Caco-2 (cell line): ENCODE measurements at places on chromosomes 2 and 18. TPM values are rescaled to one million over a fixed set of nuclear protein-coding genes. Genes with fewer than 3 reads are reported as not detected.

GRCh38 chr2:106537047-106537446 lies 49.9 kb downstream of the CD8B2 start:
- no peak for DNase-seq

- DNase-seq: no peak
Measured at GRCh38 chr2:48233005-48233404, 296.9 kb upstream of the STON1 start.

DNA sequence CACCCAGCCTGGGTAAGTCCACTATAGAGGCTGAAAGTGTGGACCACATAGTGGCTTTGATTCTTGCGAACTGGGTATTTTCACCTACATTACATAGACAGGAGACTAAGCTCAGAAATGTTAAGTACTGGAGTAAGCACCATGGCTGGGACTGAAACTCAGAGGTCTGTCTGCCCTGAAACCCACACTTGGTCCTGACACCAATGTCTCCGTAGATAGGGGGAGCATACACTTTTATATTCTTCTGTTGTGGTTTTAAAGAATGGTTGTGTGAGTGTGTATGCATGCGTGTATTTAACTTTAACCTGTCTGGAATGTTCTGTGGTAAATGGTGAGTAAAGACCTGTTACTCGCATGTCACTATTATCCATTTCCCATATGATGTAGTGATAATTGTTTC lies 10.3 kb upstream of the NPPC start:
- DNase-seq: no peak

GRCh38 chr2:157444641-157445040 lies 752 bp upstream of the CYTIP start:
- DNase-seq: no peak

- no peak for DNase-seq
Measured at GRCh38 chr18:45169610-45170009, 445.7 kb upstream of the SLC14A2 start.

- no peak for DNase-seq
Measured at GRCh38 chr2:40304340-40304739, 147.6 kb downstream of the SLC8A1 start.

DNA sequence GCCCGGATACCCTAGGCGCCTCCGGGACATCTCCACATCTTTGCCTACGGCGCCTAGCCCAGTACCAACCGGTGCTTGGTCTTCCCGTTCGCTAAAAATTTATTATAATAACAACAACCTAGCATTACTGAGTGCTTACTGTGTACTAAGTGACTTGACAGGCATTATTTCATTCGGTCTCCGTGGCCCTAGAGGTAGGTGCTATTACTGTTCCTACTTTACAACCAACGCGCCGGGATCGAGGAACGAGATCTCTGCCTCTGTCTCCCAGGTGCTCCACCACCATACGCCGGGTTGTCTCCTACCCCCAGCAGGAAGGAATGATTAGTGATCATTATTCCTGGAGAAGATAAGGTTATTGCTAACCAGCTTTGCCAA lies 657 bp upstream of the BIN1 start:
- DNase-seq: peak; percentile 59

DNA sequence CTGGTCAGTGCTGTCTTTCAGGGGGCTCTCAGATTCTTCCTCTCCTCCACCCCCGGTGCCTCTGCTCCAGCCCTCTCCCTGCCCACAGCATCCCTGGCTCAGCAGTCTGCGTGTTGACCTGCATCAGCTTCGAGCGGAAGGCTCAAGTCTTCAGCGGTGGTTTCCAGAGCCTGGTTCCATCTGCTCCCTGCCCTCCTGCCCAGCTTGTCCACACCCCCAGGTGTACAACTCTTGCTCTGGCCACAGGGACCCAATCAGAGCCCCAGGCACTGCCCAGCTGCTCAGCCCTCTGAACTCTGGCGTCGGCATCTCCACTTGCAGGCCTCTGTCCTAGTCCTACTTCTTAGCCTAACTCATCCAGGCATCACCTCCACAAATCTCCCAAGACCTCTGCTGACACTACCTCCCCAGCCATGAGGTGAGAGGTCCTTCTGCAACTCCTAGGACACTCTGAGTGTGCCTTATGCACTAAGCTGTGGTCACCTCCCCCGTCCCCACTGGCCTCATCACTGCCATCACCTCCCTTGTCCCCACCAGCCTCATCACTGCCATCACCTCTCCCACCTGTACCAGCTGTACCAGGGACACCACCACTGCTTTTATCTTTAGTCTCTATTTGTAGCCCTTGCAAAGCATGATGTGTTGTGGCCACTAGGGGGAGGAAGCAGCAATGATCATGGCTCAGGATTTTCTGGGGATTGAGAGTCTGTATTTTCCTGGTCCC lies 60.9 kb downstream of the EDAR start:
- DNase-seq: peak; percentile 60

GRCh38 chr18:77074431-77074830 lies 58.2 kb downstream of the MBP start:
- DNase-seq: no peak

GRCh38 chr18:8695932-8696517 lies 9.3 kb upstream of the MTCL1 start:
- DNase-seq: no peak

DNA sequence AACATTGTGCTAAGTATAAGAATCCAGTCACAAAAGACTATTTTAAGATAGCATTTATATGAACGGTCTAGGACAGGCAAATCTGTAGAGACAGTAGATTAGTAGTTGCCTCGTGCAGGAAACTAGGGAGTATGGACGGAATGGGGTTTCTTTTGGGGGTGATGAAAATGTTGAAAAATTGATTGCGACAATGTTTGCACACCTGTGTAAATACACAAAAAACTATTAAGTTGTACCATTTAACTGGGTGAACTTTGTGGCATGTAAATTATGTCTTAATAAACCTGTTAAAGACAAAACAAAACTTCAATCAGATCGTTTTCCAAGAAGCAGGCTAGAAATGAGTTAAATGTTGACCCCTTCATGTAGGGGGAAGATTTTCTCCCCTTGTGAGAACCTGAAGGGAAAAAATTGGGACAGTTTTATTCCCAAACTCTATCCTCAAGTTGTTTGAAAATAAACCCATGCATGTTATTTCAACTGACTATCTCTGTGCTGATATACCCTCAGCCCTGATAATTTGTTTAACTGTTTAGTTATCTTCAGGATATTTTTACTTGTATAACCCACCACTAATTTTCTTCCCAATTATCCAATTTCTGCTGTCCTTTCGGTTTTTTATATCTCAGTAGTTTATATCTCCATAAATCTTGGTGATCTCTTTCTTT lies 87.2 kb downstream of the CAMKMT start:
- DNase-seq: no peak

The SERPINB11 gene
- not detected in 2 replicates for total RNA-seq

The RAPGEF4 gene
- 0.23 and 0.98 TPM in 2 replicates for total RNA-seq

The TANC1 gene
- 21.1 and 23.0 TPM in 2 replicates for total RNA-seq

The TWIST2 gene
- total RNA-seq: not detected in 2 replicates

The NDC80 gene
- total RNA-seq: 51.7 and 52.6 TPM in 2 replicates

The ZNF521 gene
- 0.09 TPM in 1 of 2 replicates, not detected in the other for total RNA-seq

The SLC14A1 gene
- not detected in 2 replicates for total RNA-seq

The DSG1 gene
- total RNA-seq: not detected in 2 replicates

The INPP5D gene
- total RNA-seq: not detected in 2 replicates
